ENCODE measurements at places on chromosomes 4 and X.

GRCh38 chr4:150315175-150315574, 236.9 kb downstream of the DCLK2 start:
- peak; percentile 45 for DNase-seq

- no peak for DNase-seq
Measured at GRCh38 chr4:18961879-18962278, 940.3 kb upstream of the LCORL start.

- no peak for DNase-seq
Measured at GRCh38 chr4:128357286-128357685, 69.7 kb upstream of the PGRMC2 start.

- no peak for DNase-seq
Measured at GRCh38 chr4:100926039-100926717, 408.4 kb upstream of the EMCN start.

DNA sequence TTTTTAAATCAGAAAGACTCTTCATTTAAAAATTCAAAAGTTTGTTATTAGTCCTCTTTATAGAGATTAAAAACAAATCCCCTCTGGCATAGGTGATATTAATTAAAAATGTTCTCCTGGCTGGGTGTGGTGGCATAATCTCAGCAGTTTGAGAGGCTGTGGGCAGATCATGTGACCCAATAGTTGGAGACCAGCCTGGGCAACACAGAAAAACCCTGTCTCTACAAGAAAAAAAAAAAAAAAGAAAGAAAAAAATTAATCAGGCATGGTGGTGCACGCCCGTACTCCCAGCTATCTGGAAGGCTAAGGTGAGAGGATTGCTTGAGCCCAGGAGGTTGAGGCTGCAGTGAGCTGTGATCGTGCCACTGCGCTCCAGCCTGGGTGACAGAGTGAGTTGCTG, 38.9 kb downstream of the RASGEF1B start:
- no peak for DNase-seq

GRCh38 chr4:186701273-186701672, 22.4 kb downstream of the FAT1 start:
- peak; percentile 60 for DNase-seq

DNA sequence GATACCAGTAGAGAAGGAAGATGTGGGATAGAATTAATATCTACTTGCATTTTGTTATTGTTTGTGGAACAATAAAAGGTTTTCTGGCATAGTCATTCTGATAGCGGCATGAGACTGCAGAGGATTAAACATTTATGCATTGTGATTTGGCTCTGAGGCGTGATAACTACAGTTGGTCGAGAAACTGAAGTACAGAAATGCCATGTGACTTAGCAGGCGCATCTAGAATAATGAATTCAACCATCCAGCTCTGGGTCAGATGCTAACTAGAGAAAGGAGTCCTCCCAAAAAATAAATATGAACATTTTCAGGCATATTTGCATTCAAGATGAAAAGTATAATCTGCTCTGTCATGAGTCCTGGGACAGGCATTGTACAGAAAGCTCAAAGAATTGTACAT, 62.8 kb downstream of the CCSER1 start:
- no peak for DNase-seq

GRCh38 chr4:7347981-7348380, 86.7 kb downstream of the PSAPL1 start:
- DNase-seq: peak; percentile 61

- DNase-seq: peak; percentile 26
Measured at GRCh38 chr4:137361756-137362470, 170.4 kb downstream of the PCDH18 start.

- peak; percentile 67 for DNase-seq
Measured at GRCh38 chr4:147984065-147984777, 252.3 kb downstream of the ARHGAP10 start.

DNA sequence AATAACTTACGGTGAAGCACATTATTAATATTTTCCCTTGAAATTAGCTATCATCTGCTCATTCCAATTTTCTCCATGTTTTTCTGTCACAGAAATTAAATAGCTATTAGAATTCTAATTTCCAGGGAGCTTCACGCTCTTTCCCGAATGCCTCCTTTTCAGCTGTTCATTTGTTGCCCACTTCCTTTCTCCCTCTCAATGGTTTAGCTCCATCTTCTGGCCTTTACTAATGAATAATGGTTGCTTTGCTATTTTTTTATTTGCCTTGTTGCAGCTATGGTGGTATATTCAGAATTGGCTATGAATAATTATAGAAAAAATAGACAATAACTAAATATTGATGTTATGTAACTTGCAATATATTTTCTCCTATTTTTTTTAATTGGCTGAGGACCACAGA, 70.5 kb downstream of the GRIA2 start:
- peak; percentile 42 for DNase-seq

- DNase-seq: no peak
Measured at GRCh38 chrX:24426921-24427746, 38.0 kb upstream of the PDK3 start.

DNA sequence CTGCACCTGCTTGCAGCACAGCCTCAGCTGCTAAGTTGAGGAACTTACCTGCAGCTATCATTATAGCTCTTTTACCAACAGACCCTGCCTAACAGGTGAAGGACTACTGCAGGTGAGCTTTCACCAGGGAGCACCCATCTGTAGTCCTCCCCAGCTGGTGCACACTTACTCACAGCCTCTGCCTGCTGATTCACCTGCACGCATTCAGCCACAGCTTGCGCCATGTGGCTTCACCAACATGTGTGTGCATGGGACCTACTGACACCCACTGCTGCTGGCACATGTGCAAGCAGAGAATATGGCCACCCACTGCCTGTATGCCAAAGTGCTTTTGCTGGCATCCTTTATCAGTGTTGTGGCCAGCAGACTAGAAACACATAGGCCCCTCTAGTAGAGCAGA, 146.7 kb upstream of the KLHL4 start:
- DNase-seq: no peak

- DNase-seq: no peak
Measured at GRCh38 chr4:158492391-158492790, 29.3 kb upstream of the RXFP1 start.

- DNase-seq: no peak
Measured at GRCh38 chr4:104979083-104979760, 167.5 kb upstream of the TET2 start.

DNA sequence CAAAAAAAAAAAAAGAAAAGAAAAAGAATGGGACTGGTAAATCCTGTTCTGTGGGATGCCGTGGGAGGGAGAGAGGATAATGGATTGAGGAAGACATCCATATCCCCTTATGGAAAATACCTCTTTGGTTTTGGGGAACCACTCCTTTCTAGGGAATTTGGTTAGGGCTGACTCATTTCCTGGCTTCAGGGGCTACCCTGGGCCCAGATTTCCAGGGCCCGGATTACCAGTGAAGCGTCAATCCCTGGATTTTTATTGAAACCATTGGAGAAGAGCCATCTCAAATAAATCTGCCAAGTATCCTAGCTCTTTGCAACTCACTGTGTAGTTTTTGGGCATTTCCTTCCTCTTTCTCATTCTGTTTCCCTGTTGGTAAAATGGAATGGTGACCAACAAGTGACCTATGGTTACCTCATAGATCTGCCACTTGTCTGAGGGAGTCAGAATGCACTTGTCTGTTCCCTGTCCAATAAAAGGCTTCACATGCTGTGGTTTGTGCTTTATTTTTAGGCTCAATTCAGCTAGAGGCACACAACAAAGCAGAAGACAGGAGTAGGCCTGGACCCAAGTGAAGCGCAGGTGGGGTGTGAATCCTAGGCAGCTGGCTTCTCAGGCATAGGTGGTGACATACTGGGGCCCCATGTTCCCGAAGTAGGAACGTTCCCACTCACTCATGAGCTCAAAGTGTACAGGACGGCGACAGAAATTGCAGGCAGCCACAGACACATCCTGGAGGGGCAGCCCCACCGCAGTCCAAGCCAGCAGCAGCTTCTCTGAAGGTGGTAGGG, 8.6 kb downstream of the APEX2 start:
- peak; percentile 59 for DNase-seq

DNA sequence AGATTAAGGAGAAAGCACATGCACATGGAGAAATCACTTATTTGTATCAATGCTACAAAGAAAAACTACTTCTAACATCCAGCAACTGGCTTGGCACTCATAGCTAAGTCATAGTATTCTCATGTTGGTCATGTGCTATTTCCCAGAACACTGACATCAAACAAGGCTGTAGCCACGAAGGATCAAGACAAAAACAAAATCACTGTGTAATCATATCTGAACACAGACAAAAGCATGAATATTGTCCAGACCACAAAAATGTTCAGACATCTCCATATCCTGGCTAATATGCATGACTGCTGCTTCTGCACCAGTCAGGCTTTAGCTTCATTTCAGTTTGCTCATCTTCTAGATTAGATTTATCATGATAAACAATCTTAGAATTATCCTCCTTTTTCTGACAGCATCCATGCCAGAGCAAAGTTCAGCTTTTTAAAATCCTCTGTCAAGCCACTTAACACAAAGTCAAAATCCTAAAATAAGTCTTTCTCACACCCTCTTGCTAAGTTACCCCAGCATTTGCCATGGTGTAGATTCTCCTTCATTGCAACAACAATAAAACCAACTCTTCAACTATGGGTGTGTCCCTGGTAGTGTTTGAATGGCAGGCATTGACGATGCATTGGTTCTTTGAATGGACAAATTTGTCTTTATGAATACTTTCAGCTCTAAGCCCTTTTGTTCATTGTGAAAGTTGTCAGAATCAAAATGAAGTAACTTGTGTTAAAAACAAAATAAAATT, 39.1 kb upstream of the NPFFR2 start:
- peak; percentile 16 for DNase-seq

DNA sequence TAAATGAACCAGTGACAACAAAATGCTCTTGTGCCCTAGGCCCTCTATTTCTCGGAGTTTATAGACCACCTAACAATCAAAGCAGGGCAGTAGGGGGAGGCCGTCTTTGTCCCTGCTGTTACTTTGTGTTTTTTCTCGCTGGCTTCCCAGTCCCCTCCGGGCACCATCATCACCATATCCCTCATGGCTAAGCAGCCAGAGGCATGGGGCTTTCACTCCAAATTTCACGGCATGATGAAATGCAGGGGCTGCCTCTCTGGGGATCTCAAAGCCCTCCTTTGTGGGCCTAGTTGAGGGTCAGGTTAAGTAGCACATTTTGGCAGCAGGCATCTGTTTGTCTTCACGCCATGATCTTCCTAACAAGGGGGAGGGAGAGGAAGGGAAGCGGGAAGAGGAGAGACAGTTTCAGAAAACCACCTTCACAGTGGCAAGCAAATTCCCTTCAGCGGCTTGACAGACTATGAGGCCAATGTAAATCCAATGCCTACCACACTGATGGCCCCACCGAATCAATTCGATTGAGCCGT, 91.9 kb downstream of the ANOS1 start:
- DNase-seq: no peak

- DNase-seq: no peak
Measured at GRCh38 chr4:8728536-8729407, 136.2 kb downstream of the CPZ start.

DNA sequence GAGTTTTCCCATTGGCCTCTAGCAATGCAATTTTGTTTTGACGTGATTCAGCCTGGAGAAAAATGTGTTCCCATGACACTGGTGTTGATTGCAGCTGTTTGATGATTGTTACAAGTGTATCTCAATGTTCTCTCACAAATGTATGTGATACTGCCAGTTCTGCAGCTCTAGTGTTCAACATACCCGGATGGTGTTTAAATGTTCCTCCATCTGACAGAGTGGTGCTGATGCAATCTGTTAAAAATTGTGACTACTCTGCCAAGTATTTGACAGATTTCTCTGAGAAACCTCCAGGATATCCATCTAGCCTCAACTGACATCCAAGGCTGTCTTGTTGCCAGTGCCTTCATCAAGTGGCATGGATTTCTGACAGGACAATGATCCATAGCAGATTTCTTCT, 657.2 kb upstream of the DIAPH2 start:
- DNase-seq: peak; percentile 28

DNA sequence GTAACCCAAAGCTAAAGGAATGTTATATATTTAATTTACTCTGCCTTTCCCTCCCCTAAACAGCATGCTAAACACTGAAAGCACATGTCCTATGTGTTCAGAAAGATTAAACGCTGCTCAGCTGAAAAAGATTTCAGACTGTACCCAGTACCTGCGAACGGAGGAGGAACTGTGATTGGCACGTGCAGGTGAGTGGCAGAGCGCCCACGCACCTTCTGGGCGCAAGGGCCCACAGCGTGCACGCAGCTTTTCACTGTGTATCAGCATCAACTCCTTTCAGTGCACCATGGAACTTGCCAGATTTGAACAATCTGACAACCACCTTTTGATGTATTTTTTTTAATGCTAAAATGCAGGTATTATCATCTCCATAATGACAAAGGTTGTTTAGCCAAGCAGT, 87.7 kb downstream of the RFC1 start:
- DNase-seq: no peak

- no peak for DNase-seq
Measured at GRCh38 chrX:54838583-54838982, 31.0 kb downstream of the MAGED2 start.

- DNase-seq: no peak
Measured at GRCh38 chr4:14771094-14771493, 231.2 kb upstream of the CPEB2 start.

DNA sequence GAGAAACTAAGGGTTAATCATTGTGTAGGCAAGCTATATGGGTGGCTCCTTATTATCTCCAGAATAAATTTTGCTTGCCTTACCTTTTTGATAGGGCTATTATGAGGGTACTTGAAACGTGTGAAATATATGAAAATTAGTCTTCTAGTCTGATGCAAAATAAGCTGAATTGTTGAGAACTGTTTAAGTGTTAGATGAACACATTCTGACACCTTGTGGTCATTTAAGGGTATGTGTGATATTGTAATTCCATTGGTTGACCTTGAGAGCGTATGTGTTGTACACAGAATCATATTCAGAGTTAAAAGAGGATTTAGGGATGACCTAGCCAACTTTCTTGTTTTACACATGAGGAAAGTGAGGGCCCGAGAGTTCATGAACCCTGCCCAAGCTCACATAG, 44.6 kb upstream of the LINC00632 start:
- peak; percentile 24 for DNase-seq

DNA sequence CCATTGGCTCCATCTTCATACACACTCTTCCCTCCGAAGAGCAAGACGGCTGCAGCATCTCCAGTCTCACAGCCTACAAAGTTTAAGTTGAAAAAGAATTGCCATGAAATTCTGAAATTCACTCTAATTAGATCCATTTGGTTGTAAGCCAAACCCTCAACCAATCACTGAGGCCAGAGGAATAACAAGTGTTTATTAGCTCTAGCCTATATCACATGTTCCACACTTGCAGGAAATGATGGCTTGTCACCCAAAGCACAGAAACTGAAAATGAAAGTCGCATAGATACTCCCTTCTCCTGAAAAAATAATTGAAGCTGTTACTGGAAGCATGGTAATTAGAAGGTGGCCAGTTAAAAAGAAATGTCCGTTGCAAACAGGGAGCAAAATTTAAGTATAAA, 1071.8 kb downstream of the CCSER1 start:
- DNase-seq: no peak

Measured in fibroblast of upper back skin (primary cell).